ENCODE measurements at places on chromosomes 3 and 15.

GRCh38 chr3:108036984-108037741 is 53.7 kb downstream of the CD47 start:
- peak; percentile 79 for DNase-seq

GRCh38 chr15:91769894-91770293 is 83.6 kb upstream of the SLCO3A1 start:
- DNase-seq = no peak

DNA sequence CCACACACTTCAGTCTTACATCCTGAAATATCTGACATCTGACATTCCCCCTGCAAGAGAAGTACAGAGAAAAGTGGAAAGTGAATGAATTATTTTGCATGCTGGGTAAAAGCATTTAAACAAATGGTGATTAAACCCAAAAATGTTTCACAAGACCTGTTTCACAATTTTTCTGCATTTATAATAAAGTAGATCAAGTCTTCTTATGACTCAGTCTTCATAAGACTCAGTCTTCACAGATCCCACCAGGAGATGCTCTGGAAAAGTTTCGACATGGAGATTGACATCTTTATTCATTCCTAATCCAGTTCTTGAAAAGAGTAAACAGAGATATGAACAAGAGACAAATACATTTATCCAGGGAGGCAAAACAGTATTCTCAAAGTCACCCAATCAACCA is 13.2 kb upstream of the EDC3 start:
- peak; percentile 15 for DNase-seq

GRCh38 chr3:102447272-102447671 is 12.5 kb downstream of the ZPLD1 start:
- DNase-seq = peak; percentile 1

- no peak for DNase-seq
These were observed 1.3 kb downstream of the LEO1 start for GRCh38 chr15:51970132-51970817.

Measured in AG10803 (cell line).